ENCODE measurements at places on chromosomes 3 and 15.
A peak's percentile ranks its signal among the peaks of the same experiment; 100 is the strongest.

DNA sequence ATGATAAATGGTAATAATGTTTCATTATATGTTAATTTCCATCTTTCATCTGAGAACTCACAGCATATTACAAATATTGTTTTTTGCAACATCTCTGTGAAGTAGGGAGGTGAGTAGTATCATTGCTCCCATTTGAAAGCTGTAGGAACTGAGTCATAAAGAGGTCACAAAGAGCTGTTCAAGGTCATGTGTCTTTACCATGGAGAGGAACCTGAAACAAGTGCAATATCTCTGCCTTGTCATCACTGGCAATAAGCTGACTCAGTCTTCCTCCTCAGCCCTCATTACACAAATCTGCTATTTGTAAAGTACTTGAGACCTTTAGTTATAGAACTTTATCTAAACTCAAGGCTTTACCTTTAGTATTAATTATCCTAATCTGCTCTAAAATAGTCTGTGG, 4.4 kb upstream of the ATP13A4 start:
- DNase-seq = no peak

DNA sequence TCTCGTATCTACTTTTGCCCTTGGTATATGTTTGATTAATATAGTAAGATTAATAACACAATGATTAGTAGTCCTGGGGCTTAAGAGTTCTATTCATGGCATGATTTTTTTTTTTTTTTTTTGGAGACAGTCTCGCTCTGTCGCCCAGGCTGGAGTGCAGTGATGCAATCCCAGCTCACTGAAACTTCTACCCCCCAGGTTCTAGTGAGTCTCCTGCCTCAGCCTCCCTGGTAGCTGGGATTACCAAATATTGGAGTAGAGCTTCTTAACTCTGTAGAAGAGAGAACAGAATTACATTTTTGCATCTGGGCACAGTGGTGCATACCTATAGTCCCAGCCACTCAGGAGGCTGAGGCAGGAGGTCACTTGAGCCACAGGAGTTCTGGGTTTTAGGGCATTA, 58.9 kb downstream of the RAB7A start:
- no peak for DNase-seq

DNA sequence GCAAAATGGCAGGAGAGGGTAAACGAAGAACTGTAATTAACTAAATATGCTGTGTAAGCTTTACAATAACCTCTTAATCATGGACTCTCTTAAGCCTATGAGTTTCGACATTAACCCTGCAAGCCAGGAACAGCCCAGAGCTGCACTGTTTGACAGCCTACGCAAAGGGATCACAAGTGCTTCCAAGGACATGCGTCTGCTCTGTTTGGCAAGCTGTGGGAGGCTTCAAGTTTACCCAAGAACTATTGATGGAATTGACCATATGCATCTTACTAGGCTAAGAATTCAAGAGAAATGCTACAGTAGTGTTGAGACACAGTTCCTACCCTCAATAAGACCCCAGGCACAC, 66.0 kb downstream of the PDZRN3 start:
- no peak for DNase-seq

- peak; percentile 58 for DNase-seq
Observed at GRCh38 chr3:3586843-3587646, 212.2 kb upstream of the LRRN1 start.

DNA sequence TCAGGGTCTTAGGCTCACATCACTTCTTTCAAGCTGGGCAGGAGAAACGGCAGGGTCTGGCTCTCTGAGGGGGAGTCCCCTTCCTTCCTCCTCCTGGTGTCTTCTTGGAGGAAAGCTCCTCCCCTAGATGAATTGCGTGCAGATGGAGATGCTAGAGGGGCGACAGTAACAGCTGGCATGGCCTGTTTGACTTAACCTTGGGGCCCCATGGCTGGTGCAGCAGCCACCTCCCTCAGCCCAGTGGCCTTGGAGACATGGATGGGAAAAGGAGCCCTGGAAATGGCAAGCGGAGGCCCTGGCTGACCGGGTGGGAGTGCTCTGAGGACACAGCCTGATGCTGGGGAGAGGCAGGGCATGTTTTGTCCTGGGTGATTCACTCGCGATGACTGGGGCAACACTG, 20.2 kb downstream of the PAK6 start:
- no peak for DNase-seq

- no peak for DNase-seq
Observed at GRCh38 chr3:188361888-188362287, 207.9 kb downstream of the LPP start.
